ENCODE measurements at places on chromosomes 11 and 22.

GRCh38 chr11:5703741-5704536 is 14.3 kb downstream of the TRIM22 start:
- DNase-seq, result no peak

GRCh38 chr22:26766510-26767350 is 109.3 kb downstream of the MIAT start:
- DNase-seq, result no peak

- DNase-seq, result no peak
Observed at GRCh38 chr11:122751292-122752070, 86.8 kb upstream of the CRTAM start.

DNA sequence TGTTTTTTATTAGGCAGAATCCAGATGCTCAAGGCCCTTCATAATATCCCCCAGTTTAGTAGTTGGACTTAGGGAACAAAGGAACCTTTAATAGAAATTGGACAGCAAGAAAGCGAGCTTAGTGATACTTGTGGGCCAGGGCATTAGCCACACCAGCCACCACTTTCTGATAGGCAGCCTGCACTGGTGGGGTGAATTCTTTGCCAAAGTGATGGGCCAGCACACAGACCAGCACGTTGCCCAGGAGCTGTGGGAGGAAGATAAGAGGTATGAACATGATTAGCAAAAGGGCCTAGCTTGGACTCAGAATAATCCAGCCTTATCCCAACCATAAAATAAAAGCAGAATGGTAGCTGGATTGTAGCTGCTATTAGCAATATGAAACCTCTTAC is 1.4 kb downstream of the HBB start:
- DNase-seq, result no peak

DNA sequence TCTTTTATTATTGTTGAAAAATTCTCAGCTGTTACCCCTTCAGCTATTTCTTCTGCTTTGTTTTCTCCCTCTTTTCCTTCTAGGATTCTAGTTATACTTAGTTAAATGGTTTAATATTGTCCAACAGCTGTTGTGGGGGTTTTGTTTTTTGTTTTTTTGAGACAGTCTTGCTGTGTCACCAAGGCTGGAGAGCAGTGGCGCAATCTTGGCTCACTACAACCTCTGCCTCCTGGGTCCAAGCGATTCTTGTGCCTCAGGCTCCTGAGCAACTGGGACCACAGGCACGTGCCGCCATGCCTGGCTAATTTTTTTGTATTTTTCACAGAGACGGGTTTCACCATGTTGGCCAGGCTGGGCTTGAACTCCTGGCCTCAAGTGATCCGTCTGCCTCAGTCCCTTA is 12.7 kb downstream of the SDHAF2 start:
- no peak for DNase-seq

- no peak for DNase-seq
Observed at GRCh38 chr11:12329169-12329568, 48.2 kb upstream of the PARVA start.

- no peak for DNase-seq
Observed at GRCh38 chr11:86177302-86177701, 67.3 kb upstream of the EED start.
